ENCODE measurements at places on chromosomes 7 and 10.

- no peak for DNase-seq
Measured at GRCh38 chr10:131725581-131726069, 175.2 kb upstream of the PPP2R2D start.

- DNase-seq, result no peak
Measured at GRCh38 chr10:72026278-72027111, 61.9 kb downstream of the SPOCK2 start.

DNA sequence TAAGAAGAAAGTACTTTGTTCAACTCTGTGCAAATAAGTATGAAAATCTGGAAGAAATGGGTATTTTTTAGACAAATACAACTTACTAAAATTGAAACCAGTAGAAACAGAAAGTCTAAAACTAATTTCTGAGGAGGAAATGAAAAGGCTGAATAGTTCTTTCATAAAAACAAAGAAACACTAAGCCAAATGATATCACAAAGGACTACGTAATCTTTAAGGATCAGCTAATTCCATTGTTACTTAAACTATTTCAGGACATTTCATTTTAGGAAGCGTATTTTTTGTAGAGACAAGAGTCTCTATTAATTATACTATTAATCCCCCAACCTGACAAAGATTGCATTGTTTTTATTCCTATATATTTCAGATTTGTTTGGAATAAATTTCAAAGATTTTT is 11.2 kb upstream of the CCSER2 start:
- no peak for DNase-seq

GRCh38 chr10:24346877-24347519 is 138.1 kb downstream of the KIAA1217 start:
- DNase-seq, result no peak

DNA sequence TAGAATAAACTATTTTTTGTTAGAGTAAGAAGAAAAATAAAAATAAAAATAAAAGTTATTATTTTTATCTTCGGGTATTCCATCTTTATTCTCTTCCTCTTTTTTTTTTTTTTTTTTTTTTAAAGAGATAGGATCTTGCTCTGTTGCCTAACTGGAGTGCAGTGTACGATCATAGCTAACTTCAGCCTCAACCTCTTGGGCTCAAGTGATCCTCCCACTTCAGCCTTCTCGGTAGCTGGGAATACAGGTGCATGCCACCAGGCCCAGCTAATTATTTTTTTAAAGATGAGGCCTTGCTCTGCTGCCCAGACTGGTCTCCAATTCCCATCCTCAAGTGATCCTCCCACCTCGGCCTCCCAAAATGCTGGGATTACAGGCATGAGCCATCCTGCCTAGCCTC is 15.4 kb downstream of the STAM start:
- no peak for DNase-seq

- DNase-seq, result no peak
Measured at GRCh38 chr7:150335108-150335773, 6.2 kb downstream of the RARRES2 start.

DNA sequence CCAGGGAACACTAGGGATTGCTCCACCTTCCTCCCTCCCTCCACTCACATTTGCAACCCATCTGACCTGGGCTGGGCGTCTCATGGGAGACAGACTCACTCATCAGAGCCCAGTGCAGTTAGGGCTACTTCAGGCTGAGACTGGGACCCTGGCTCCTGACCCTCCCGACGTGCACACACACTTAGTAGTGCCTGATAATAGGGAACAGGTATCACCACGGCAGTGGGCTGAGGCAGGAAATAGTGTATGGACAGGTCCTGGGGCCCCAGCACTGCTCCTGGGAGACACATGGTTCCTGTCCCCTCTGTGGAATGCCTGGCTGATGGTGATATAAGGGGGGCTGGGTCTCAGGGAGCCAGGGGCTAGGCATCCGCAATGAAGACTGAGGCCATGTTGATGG is 14.3 kb downstream of the AQP1 start:
- DNase-seq, result no peak

GRCh38 chr7:32115831-32116230 is 45.6 kb upstream of the PDE1C start:
- no peak for DNase-seq

DNA sequence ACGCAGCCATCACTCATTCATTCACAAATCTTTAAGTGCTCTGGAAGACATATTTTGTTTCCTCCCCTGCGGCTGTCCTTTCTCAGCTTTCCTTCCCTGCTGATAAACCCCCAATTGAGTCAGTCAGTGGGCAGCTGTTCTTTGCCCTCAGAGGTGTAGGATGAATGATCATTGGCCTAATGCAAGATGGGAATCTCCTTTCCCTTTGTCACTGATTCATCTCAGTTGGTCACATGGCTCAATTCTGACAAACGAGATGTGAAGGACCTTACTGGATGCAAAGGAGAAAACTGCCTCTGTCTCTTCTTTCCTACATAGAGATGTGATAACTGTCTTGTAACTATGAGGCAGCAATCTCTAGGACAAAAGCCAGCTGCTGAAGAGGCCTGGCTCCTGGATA is 44.6 kb downstream of the COL28A1 start:
- DNase-seq, result no peak

DNA sequence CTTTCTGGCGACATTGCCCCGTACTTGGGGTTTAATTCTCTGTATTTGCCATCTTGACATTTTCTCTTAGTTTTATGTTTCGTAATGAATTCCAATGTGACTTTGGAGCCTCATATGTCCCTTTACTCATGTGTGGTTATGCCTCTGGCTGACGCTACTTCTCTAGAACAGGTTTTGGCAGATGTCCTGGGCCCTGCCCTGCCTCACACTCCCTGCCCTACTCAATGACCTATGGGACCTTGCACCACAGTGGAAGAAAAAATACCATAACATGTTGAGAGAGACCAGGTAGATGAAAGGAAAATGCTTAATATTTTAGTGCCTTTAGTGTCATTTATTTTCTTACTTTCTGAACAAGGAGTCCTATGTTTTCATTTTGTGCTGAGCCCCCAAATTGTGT is 400.5 kb downstream of the TFEC start:
- DNase-seq, result no peak

- no peak for DNase-seq
Measured at GRCh38 chr7:34354011-34354410, 304.0 kb upstream of the NPSR1 start.

GRCh38 chr7:50470250-50471163 is 20.4 kb upstream of the FIGNL1 start:
- DNase-seq, result no peak

- DNase-seq, result no peak
Measured at GRCh38 chr7:155612658-155613057, 31.8 kb upstream of the RBM33 start.

- no peak for DNase-seq
Measured at GRCh38 chr7:48901966-48902365, 22.4 kb upstream of the CDC14C start.

DNA sequence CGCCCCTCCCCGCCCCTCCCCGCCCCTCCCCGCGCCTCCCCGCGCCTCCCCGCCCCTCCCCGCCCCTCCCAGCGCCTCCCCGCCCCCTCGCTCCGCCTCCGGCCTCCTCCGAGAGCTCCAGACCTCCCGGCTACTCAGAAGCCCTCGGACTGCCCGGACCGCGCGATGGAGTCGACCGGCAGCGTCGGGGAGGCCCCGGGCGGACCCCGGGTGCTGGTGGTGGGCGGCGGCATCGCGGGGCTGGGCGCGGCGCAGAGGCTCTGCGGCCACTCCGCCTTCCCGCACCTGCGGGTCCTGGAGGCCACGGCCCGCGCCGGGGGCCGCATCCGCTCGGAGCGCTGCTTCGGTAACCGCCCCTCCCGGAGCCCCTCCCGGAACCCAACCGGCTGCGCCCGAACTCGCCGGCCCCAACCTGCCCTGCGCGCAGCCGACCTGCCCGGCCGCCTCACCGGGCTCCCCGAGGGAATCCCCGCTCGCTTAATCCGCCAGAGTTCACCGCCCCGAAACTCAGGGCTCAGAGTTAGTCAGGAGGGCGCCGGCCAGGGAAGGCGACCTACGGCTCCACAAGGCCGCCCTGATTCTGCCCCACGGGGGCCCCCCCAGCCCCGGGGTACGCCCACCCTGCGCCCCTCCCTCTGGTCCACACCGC is at the start of gene PAOX:
TSS of gene PAOX (plus strand) at position 111 of the 649 bp plus-strand sequence. CDS start at position 166, 55 bp downstream.
- no peak for DNase-seq

DNA sequence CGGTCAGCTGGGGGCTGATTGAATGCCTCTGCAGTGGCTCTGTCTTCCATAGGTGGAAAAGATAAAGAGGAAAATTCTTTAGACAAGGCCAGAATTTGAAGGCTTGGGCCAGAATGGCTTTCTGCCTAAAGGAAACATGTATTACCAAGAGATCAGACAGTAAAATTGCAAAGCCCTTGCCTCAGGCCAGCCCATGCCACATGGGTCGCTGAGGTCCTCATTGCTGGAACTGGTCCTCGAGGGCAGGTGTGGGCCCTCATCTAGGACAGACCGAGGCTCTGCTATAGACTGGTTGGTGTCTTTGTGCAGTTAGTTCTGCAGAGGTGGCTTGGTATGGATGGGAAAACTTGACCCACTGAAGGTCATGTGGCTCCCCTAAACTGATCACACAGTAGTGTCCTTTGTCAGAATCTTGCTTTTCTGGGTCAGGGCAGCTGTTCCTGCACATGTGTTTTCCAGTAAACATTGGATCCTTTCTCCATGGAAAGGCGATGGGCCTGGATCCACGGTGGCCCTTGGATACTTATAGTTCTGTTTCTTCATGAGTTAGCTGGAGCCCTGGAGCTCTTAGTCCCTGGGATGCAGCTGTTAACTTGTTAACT is 80.4 kb downstream of the TMEM178B start:
- no peak for DNase-seq

DNA sequence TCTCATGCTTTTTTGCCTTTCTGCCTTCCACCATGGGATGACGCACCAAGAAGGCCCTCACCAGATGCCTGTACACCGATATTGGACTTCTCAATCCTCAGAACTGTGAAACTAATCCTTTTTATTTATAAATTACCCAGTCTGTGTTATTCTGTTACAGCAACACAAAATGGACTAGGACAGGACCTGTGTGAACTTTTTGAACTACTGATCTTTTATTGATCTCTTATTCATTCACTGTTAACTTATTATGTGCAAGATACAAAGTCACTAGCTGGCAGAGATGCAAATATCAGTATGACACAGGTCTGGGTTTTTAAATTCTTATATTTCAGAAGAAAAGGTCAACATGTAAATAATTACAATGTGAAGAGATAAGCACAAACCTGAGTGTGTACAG is 635.8 kb downstream of the SORCS1 start:
- DNase-seq, result no peak

DNA sequence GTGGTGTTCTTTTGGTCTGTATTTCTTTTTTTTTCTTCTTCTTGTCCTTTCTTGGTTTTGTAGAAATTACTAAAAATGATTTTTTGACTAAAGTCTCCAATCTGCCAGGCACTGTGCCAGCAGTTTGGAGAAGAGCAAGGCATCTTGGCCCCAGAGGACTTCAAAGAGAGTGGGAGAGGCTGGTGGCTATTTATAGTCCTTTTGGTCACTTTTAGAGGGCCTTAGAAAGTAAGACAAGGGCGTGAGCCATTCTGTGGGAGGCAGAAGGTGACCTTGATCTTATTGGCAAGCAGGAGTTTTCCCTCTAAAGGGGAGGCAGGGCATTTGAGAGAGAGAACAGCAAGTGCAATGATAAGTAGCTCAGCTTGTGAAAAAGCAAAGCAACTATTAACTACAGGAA is 211.9 kb downstream of the GALNT17 start:
- no peak for DNase-seq

- no peak for DNase-seq
Measured at GRCh38 chr7:1567896-1568510, 1.8 kb downstream of the PSMG3 start.

DNA sequence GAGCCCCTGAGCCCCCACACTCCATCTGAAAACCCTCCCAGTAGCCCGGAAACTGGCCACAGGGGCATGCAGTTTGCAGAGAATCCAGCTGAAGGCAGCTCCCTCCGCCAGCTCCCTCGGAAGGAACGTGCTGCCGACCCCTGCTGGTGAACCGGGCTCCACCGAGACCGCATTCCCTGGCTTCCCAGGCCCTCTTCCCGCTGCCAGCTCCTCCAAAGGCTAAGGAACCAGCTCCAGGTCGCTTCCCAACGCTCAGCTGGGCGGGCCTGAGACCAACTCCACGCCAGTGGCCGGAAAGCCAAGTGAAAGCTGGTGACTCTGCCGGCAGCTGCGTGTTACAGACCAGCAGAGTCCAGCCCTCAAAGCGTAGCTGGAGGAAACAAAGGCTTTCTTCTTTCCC is 35.8 kb downstream of the GPER1 start:
- DNase-seq, result no peak

Data from GDM1 (cell line).